ENCODE measurements at places on chromosomes 13 and 19.

- no peak for DNase-seq
These were observed 144.2 kb upstream of the ZNF91 start for GRCh38 chr19:23539499-23539898.

- no peak for DNase-seq
These were observed 24.5 kb downstream of the PTPRS start for GRCh38 chr19:5316138-5316537.

- no peak for DNase-seq
These were observed 233.7 kb upstream of the IPO5 start for GRCh38 chr13:97719736-97720135.

GRCh38 chr13:73657821-73658540, 476.2 kb downstream of the KLF12 start:
- no peak for DNase-seq

DNA sequence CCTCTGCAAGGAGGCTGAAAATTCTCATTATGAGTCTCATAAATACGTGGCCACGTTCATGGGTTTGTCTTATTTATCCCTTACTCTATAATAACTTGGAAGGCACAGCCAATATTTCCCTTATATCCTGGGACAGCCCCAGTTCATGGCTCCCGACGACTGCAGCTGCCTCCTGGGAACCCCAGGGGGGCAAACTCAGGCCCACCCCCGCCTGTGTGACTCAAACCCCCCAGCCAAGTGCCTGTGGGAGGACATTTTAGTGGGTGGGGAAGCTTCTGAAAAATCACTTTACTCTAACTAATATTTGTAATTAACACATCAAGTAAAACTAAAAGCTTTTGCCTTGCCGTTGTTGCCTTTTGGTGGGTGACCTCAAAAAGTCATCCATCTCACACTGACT, 14.3 kb downstream of the RASA3 start:
- no peak for DNase-seq

GRCh38 chr13:93859716-93860115, 619.8 kb downstream of the DCT start:
- no peak for DNase-seq

GRCh38 chr19:607301-608154, 17.8 kb downstream of the HCN2 start:
- no peak for DNase-seq

DNA sequence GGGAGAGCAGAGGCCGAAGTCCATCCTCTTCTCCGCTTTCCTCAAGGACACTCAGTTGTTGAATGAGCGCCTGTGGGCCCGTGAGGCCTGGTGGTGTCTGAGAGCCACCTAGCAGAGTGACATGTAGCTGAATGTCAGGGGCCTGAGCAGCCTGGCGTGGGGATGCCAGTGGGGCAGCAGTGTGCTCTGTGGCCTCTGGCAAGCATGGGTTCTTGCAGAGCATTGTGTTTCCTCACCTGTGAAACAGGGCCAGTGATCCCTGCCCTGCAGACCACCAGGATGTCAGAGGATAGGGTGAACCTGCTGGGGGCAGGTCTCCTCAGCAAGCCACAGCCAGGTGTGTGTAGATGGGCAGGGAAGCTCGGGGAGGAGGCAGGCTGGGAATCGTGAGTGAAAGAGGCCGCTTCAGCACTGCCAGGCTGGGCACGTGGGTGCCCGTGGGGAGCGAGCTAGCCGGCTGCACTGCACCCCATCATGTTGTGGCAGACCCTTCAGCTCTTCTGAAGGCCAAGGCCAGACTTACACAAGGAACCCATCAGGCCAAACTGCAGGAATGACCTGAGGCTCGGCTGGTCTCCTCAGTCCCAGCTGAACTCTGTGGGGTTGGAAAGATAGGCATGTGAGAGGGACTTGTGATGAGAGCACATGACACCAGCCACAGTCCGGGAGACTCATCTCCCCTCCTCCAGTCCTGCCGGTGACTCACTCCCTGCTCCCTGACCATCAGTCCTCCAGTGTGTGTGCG, 5.0 kb downstream of the PPP1R37 start:
- DNase-seq: no peak

DNA sequence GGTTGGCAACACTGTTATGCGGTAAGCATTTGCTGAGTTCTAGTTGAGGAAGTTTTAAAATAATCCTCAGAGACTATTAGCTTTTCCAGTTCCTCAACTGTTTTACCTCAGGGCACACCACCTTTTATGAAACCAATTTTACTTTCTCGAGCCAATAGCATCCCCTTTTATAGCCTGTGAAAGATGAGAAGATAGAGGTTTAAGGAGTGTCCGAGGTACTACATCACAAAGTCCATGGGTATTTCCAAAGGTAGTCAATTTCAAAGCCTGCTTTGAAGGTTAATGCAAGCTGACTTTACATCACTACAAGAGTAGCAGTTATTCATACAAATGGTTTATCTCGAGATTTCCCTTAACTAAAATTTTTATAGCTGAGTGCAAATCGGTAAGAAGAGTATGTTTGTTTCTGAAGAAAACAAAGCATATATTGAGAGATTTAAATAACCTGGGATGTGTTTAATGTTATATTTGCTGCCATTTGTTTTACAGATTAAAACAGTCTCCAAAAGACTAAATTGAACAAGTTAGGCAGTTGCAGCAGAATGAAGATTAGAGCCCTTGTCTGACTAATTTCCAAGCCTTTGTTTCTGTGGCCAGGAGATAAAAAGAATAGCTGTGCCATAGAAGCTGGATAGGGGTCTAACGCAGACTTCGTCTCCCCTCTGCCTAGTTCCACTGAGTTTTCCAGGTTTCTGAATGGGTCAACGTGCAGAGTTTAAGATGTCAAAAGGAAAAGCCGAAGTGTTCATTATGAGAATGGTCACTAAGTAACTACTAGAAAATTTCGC, 74.7 kb upstream of the TRPC4 start:
- DNase-seq: no peak

GRCh38 chr19:2033115-2033824, 17.8 kb upstream of the BTBD2 start:
- DNase-seq: no peak

GRCh38 chr13:100234524-100235136, 145.7 kb downstream of the PCCA start:
- DNase-seq: no peak

GRCh38 chr13:38419312-38419873, 69.7 kb downstream of the UFM1 start:
- no peak for DNase-seq

DNA sequence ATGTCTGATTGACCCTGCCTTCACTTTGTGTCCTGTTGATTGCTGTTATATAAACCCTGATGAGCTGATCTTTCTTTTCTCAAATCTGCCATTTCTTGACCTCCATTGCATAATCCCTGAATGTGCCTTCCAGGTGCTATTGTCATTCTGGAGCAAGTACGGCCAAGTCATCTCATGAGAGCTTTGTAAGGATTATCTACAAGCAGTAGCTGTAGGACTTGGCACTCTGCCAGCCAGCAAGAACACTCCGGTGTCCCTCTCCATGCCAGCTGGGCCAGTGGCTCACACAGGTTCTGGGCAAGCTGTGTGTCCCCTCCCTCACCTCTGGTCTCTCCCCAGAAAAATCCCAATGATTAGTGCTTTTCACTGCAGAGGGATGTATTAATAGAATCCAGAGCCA, 348.1 kb downstream of the FOXO1 start:
- no peak for DNase-seq

DNA sequence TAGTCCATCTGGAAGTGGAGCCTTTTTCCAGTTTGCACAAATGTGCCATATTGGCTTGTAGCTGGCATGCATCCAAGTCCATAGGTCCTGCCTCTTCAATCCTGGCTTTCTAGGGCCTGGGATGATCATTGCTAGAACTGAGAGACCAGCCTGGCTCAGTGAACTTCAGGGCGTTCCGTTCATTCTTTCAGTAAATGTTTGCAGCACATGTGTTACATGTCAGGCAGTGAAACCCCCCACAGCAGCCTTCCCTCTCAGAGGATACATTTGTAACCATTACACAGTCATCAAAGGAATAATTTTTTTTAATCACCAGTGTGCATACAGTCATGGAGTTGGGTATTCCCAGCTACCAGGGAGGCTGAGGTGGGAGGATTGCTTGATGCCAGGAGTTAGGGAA, 9.7 kb downstream of the FUT2 start:
- no peak for DNase-seq

- DNase-seq: no peak
These were observed 17.1 kb downstream of the ARL11 start for GRCh38 chr13:49645451-49645850.

DNA sequence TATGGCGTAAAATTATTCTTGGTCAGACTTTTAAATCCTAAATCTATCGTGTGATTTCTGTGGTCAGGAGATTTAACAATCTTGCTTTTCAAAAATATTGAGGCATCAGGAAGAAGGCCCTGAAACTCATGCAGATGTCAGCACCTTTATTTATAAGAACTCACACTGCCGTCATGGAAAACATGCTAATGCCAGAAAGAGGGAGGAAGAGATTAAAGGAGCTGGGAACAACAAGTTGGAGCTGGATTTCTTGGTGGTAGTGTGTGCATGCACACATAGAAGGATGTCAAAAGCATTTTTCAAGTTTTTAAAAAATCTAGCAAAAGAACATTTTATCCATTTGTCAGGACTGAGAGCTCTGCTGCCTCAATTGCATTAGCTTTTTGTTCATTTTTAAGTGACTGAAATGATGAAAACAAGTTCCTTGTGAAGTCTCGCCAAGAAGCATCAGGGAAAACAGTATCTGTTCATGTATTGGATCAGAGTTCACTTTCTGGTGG, 342.5 kb downstream of the SPRY2 start:
- DNase-seq: no peak

DNA sequence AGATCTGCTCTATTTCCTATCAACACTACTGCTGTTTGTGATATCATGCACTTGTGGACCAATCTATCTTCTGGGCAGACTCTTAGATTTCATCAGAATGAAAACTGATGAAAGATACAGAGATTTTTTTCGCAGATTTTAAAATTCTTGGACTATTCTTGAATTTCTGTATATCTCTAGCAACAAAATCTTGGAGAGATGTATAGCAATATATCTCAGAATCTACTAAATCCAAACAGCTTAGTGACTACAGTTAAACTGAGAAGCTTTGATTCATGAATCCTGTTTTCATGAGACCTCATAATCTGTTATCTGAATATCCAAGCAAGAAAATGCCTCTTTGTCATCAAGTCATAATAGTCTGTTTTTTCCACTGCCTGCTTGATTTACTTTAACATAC, 28.0 kb upstream of the FREM2 start:
- DNase-seq: no peak

GRCh38 chr13:33868343-33868994, 50.5 kb downstream of the RFC3 start:
- DNase-seq: no peak

DNA sequence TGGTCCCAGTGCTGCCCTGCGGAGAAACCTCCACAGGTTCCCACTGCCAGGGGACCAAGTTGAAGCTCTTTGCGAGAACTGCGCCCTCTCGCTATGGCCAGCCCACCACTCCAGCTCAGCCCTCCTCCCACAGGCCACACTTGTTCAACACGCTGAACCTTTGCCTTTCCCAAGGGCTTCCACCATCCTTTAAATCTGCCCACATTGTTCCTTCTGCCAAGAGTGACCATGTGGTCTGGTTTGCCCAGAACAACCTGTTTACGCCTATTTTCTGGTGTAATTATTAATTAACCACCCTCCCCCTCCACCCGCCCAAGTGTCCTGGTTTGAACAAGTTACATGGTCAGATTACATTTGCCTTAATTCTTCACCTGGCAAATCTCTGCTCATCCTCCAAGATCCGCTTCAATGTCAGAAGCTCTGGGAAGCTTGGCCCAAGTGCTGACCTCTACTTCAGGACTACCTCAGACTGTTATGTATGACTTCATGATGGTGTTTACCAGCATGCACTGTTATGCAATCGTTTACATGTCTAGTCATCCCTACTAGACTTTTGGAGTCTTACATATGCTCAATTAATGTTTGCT, 12.0 kb upstream of the USP12 start:
- no peak for DNase-seq

DNA sequence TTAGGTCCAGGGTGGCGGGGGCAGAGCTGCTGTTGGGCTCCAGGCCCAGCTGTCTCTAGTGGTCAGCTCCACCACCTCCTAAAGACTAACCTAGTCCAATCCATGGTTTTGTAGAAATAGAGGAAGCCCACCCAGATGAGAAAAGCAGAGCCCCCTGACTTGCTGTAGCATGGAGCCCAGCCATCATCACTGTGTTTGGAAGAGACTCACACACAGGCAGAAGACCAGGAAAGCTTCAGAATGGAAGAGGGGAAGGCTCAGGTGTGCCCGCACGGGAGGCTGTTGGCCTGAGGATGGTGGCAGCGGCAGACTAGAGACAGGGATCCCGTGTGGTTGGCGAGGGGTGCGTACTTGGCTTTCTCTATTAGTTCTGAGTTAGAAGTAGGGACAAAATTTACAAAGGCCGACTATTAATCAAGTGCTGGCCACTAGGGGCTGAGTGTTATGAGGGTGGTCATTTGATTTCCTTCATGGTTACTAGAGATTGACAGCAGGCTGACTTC, 193.2 kb upstream of the SOX1 start:
- no peak for DNase-seq

GRCh38 chr13:74867460-74867859, 614.5 kb downstream of the TBC1D4 start:
- DNase-seq: no peak

DNA sequence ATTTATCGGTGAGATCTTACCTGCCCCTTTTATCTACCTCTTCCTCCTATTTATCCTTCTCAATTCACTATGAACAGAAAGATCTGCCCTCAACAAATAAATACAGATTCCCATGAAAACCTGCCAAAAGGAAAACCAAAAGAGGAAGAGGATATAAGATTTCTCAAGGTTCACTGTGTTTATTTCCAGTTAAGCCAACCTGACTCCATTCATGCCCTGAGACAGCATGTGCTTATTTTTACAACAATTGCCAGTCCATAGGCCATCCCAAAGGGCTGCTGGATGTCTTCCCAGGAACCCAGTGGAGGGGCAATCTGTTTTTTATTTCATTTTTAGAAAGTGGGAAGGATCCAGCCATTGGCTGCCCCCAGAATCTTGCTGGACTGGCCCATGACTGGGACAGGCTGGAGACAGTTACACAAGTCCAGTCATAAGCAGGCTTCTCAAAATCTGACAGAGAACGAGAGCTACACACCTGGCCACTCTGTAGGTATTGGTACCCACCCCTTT, 209.1 kb downstream of the IRS2 start:
- DNase-seq: no peak

DNA sequence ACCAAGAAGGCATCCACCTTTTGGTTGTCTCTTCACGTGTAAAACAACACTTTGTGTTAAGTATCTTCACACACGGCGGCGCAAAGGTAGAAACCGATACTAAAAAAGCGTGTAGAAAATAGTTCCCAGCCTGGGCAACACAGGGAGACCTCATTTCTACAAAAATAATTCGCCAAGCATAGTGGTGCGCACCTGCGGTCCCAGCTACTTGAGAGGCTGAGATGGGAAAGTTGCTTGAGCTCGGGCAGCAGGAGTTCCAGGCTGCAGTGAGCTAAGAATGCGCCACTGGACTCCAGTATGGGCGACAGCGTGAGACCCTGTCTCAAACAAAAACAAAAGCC, 573 bp upstream of the ERCC5 start:
- no peak for DNase-seq

DNA sequence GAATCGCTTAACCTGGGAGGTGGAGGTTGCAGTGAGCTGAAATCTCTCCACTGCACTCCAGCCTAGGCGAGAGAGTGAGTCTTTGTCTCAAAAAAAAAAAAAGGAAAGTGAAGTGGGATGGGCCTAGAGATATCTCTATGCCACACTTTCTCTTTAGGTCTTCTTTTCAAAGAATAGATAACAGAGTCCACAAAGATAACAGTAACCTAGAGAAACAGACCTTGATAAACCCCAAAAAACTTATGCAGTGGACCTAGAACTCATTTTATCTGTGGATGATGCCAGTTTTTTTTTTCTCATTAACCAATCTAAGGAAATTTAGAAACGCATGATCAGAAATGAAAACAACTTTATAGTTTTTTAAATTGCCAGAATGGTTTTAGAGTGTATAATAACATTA, 227.4 kb downstream of the LHFPL6 start:
- DNase-seq: no peak

All from hematopoietic multipotent progenitor cell (in vitro differentiated cells).